ENCODE measurements at places on chromosomes 7 and 10.

DNA sequence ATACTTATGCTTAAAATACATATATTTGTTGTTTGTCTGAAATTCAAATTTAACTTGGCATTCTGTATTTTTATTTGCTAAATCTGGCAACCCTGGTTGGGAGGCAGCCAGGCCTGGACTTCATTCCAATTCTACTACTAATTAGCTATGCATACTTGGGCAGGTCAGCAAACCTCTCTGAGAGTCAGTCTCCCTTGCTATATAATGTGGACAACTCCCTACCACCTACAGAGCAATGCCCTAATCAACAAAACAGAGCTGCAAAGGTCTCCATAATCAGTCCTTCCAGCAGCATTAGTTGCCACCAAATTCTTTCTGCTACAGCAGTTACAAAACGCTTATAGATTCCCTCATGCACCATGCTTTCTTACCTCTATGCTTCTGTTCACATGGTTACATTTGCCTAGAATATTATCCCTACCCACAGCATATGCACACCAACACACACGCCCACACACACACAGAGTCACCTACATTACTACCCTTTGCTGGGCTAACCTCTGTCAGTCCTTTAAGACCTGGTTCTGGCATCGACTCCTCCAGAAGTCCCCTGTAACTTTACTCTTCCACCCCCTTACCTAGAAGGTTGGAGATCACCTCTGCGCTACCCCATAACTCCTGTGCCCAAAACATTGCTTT lies 188.7 kb downstream of the FGFR2 start:
- DNase-seq, result no peak

DNA sequence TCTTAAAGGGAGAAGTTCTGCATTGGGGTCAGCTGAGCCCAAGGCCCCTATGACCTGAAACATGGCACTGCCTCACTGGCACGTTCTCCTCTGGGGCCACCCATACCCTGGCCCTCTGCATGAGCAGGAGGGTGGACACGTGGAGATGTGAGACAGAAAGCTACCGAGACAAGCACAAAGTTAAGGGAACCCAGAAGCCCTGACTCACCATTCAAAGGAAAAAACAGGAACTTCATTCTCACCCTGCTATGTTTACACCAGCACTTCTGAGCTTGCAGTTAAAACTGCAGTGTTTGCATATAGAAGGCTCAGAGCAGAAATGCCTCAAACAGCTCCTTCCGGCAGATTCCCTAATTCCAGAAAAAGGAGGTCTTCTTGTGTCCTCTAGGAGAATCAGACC lies 41.7 kb downstream of the DENND11 start:
- no peak for DNase-seq

DNA sequence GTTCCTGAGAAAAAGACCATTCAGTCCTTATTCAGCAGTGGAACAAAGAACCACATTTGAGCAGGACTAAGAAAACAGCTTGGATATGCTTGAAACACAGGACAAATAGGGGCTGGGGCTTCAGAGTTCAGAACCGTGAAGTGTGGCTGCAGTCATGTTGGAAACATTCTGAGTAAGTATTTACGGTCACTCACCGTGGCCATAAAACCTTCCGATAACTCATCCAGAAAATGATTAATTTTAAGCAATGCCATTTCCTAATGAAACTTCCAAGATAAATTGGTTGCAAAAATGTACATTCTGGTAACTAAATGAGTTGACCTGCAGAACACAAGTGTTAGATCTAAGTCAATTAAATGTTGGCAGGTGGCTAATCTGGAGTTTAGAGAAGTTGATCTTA lies 279.2 kb downstream of the CXCL12 start:
- no peak for DNase-seq

DNA sequence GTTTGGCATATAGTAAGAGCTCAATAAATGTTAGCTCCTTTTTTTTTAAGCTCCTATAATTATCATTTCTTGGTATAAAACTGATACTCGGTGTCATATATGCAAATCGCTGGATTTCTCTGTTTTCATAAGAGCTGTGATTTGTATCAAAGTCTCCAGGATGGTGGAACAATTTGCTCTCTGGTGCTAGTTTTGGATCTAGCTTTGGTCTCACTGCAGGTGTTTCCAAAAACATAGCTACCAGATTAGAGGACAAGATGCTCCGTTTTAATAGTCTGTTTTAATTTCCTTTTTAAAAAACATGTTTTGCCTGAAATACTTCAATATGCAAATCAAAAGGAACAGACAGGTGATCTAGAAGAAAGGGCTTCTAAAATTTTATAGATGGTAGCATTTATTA lies 25.3 kb downstream of the ADAM22 start:
- no peak for DNase-seq

GRCh38 chr10:99869581-99870122 lies 87.2 kb downstream of the ABCC2 start:
- DNase-seq, result no peak

GRCh38 chr10:103350517-103351260 lies at the start of gene PCGF6:
Gene PCGF6, minus strand, starts transcription at chr10:103351140. Its CDS starts 74 bp downstream, at chr10:103351066.
- peak; percentile 56 for DNase-seq

GRCh38 chr10:11576092-11576809 lies 35.2 kb downstream of the USP6NL start:
- no peak for DNase-seq

GRCh38 chr10:69897432-69897831 lies 95.7 kb downstream of the COL13A1 start:
- no peak for DNase-seq

DNA sequence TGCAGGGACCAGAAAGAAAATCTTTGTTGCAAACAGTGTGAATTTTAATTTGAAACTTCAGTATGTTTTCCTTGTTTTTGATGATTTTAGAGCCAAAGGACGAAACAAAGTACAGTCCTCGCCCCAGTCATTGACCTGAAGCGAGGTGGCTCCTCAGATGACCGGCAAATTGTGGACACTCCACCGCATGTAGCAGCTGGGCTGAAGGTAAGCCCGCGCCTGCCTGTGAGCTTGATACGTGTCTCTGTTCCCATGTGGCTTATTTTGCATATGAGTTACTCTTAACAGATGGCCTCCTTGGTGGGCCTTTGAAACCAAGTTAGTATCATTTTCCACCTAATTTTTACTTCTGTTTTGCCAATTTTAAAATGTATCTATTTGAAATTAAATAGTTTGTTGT lies 12.3 kb downstream of the RBM17 start:
- DNase-seq, result no peak

- no peak for DNase-seq
Observed at GRCh38 chr7:31788445-31788844, 101.4 kb downstream of the PPP1R17 start.

DNA sequence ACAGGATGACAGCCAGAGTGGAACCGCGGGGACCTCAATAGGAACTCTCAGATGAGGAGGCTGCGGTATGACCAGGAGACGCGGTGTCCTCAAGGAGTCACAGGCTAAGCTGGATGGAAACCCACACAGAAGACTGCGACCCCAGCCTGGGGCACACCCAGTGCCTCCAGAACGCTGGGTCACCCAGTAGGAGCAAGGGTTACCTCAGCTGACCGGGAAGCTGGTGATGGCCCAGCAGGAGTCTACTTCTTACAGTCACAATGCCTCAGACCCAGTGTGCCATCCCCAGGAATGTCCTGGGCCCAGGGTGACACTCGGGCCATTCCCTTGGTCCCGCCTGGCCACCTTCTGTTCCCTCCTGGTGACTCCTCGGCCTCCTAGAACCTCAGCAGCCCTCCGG lies 29.9 kb downstream of the CNPY1 start:
- no peak for DNase-seq

DNA sequence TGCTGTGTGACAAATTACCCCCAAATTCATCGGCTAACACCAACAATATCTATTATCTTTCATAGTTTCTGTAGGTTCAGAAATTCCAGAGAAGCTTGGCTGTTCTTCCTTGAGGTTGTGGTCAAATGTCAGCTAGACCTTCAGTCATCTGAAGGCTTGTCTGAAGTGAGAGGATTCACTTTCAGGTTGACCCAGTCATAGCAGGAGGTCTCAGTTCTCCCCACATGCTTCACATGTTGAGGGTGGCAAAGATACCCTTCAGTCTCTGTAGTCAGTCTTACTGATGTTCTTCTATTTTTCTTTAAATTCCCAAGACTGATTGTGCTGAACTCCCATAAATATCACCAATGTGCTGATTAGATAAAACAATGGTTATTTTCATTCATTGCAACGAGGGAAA lies 1692.0 kb downstream of the REEP3 start:
- DNase-seq, result no peak

- DNase-seq, result no peak
Observed at GRCh38 chr10:88179831-88180230, 316.4 kb downstream of the PTEN start.

DNA sequence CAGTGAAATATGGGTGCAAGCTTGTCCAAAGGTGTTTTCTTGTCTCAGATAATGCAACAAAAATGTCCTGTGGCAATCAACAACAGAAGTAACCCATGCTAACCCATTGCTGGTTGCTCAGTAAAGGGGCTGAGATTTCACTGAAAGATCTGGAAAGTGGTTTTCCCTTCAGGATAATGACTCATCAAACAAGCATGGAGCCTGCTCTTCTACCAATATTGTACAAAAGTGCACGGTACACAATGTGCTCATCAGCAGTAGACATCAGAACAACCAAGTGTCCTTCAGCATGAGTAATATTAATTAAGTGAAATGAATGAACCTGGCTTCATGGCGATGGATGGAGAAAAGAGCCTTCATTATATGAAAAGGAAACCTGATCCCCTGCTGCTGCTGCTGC lies 287.1 kb upstream of the NEBL start:
- DNase-seq, result no peak

DNA sequence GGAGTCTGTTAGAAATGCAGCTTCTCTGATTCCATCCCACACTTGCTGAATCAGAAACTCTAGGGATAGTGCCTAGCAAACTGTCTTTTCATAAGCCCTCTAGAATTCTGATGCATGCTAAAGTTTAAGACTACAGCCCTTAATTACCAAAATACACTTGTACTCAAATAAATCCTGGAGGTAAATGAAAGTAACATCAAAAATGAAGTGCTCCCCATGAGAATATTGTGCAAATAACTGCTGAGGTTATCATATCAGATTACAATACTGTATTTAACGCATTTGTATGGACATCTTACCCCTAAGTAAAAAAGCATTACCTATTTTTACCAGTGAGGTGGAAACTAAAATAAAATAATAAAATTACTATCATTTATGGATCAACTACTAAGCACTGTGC lies 104.7 kb downstream of the CHCHD3 start:
- DNase-seq, result no peak

DNA sequence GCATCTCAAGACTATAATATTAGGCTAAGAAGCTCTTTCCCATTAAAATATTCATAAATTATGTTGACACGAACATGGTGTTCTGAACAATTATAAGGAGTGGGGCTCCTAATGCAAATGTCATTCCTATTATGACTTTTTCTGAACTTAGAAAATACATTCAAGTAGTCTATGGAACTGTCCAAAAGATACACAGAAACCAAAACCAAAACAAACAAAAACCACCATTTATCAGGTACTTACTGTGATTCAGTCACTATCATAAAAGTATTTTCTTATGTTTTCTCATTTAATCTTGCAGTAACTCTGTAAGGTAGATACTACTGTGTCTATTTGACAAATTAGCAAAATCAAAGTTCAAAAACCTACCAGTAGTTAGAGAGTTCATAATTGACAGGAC lies 406.8 kb downstream of the GFRA1 start:
- DNase-seq, result no peak

- DNase-seq, result no peak
Observed at GRCh38 chr10:787933-788651, 98.6 kb upstream of the DIP2C start.

DNA sequence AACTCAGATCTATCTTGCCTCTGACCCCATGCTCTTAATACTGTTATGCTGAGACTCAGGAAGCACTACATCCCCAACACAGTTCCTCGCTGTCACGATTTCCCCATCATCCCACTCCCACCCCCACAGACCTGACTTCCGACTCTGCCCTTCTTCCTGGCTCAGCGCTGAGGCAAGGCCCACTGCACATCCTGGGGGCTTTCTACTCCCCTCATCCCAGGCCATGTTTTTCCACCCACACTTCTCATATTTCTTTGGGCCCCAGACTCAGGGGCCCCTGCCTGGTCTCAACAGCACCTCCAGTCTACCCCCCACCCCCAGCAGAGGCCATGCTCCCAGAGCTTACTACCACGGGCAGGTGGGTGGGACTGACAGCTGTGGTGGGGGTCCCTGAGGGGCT lies 7.7 kb upstream of the NDST2 start:
- DNase-seq, result no peak

DNA sequence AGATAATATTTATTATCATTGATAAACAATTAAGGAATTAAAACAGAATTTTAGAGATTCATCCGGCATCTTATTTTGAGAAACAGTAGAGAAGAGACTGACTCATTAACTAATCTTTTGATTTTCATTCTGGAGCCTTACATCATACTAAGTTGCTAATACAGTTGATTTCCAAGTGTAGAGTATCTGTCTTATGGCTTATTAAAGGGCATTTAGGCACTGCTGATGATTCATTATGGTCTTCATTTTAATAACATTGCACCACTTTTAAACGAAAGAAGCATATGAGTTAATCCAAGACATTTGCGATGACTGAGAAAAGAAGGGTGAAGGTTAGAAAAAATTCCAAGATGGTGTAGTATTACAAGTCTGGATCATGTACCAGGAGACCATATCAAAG lies 186.0 kb upstream of the CACNA2D1 start:
- DNase-seq, result no peak

DNA sequence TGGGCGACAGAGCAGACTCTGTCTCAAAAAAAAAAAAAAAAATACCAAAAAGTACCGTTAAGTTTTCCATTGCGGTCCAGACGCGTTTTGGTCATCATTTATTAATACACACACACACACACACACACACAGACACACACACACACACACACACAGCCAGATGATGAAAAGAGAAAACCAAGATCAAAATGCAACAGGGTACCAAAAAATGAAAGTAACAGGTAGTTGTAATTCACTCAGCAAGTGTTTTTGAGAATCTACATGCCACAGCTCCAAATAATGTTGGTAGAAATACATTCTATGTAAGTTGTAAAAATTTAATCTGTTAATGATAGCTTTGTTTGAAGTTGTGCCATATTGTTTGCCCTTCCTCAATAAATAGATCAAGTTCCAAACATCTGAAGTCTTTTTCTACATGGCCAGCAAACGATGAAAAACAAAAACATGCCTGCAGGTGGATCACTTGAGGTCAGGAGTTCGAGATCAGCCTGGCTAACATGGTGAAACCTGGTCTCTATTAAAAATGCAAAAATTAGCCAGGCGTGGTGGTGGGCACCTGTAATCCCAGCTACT lies 9.4 kb downstream of the YWHAG start:
- DNase-seq, result no peak

GRCh38 chr7:91771921-91772815 lies 108.3 kb downstream of the MTERF1 start:
- DNase-seq, result no peak
